ENCODE measurements at places on chromosomes 1 and 21.

GRCh38 chr1:174748586-174748985, 251.2 kb upstream of the CACYBP start:
- no peak for DNase-seq

GRCh38 chr1:12422488-12422887, 192.7 kb downstream of the VPS13D start:
- peak; percentile 17 for DNase-seq

DNA sequence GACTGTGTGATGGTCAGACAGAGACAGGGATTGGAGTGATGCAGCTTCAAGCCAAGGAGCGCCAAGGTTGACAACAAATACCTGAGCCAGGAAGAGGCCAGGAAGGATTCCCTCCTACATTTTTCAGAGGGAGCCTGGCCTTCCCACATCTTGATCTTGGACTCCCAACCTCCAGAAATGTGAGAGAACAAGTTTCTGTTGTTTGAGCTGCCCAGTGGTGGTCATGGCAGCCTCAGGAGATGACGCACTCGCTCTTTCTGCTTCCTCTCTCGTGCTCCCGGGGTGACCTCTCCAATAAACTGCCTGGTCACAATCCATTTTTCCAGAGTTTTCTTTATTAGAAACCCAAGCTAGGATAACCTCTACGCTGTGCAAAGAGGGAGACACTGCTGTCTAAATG, 16.6 kb upstream of the IGSF5 start:
- no peak for DNase-seq

DNA sequence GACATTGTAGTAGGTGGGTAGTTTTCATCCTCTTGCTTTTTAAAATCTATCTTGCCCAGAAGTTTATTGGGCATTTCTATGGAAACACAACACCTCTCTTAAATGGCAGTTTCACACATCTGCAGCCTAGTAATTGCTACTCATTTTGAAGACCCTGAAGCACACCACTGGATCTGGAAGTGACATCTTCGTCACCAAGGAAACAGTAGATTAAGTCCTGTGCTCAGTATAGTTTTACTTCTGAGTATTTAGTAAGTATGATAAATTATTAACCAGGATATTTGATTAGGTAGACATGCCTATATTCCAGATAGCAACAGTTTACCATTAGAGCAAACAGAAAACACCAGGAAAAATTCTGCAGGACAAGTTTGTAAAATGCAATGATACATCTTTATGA, 48.7 kb downstream of the UCK2 start:
- no peak for DNase-seq

DNA sequence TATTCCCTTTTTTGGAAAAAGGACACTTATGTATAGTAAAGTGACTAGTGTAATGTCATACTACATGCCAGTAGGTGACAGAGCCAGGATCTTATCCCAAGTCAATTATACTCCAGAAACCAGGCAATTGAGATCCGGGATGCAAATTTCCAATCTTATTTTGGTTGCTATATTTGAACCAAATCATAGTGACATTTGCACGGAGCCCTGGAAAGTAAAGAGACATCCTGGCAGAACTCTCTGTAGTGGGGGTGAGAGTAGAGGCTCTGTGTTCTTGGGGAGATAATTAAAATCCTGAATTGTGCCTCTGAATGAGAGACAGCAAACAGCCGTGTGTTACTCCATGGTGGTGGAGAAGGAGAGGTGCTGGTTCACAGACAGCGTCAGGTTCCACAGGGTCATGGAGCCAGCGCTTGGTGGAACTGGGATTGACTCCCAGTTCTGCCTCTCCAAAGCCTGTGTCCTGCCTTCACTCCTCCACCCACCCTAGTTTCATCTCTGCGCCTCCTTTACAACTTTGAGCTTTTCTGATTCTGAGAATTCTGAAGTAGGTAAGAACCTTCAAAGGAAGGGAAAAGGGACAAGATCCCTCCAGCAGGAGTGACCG, 432.3 kb downstream of the PTPRU start:
- DNase-seq, result no peak

DNA sequence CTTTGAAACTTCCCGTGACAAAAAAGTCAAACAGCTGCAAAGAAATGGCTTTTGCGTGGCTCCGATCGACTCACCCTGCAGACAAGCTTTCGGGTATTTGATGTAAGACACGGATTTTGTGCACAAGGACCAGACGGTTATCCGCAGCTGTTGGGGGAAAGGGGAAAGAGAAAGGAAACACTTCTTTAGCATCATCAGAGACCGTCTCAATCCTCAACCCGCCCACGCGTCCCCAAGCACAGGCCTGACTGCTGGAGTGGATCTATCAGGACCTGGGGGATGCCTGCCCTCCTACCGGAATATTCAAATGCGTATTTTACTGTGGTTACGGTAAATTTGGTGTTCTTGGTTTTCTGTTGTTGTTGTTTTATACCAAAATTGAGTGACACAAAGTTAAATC, 11.2 kb downstream of the WRAP73 start:
- no peak for DNase-seq

GRCh38 chr1:32240140-32240951, 6.7 kb upstream of the FAM167B start:
- peak; percentile 91 for DNase-seq

DNA sequence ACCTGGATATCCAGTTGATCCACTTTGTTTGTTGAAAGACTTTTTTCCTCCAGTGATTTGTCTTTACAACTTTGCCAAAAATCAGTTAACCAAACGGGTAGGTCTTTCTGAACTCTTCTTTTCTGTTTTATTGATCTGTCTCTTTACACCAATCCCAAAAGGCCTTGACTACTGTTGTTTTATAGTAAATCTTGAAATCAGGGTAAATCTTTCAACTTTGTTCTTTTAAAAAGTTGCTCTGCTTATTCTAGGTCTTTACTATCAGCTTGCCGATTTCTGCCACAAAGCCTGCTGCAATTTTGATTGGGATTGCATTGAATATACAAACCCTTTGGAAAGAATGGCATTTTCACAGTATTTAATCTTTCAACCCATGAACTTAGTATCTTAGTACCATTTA, 66.6 kb downstream of the ITSN1 start:
- no peak for DNase-seq

- no peak for DNase-seq
Measured at GRCh38 chr1:173869021-173869359, 810 bp downstream of the ZBTB37 start.

GRCh38 chr21:42056468-42056867, 14.6 kb upstream of the UMODL1 start:
- no peak for DNase-seq

- no peak for DNase-seq
Measured at GRCh38 chr1:203870245-203870644, 8.8 kb downstream of the SNRPE start.

DNA sequence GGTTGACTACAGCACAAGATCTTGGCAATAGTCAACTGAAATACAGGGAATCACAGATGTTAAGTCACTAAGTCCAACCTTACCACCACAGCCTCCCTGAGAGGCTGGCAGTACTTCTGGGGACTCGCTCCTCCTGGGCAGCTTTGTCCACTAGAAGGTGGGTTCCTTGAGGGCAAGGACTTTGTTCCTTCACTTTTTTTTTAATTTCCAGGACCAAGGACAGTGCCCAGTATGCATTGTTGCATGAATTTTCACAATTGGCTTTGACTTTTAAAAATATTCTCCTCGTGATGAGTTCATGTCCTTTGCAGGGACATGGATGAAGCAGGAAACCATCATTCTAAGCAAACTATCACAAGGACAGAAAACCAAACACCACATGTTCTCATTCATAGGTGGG, 96.7 kb upstream of the IGSF21 start:
- peak; percentile 45 for DNase-seq

DNA sequence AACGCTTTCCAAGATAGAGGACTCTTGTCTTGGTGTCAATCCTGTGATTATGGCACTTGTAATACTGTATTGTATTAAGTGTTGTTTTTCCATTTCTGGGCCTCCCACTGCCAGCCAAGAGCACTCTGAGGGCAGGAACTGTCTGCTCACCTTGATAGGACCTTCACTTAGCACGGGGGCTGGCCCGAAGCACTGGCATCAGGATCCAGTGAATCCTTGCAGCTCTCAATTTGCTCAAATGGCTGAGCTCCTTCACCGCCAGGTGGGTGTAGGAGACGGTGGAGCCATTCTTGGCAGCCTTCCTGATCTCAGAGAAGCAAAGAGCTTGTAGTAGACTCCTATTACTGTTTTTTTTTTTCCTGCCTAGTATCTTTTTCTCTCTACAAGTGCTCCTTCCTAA, 17.7 kb downstream of the MECR start:
- no peak for DNase-seq

Measured in mesendoderm (in vitro differentiated cells).